MG63 (cell line): ENCODE measurements at places on chromosomes 16 and 17. TPM values are rescaled to one million over a fixed set of nuclear protein-coding genes. Genes with fewer than 3 reads are reported as not detected.

SLFN14 gene
- total RNA-seq: not detected in 2 replicates

DNA sequence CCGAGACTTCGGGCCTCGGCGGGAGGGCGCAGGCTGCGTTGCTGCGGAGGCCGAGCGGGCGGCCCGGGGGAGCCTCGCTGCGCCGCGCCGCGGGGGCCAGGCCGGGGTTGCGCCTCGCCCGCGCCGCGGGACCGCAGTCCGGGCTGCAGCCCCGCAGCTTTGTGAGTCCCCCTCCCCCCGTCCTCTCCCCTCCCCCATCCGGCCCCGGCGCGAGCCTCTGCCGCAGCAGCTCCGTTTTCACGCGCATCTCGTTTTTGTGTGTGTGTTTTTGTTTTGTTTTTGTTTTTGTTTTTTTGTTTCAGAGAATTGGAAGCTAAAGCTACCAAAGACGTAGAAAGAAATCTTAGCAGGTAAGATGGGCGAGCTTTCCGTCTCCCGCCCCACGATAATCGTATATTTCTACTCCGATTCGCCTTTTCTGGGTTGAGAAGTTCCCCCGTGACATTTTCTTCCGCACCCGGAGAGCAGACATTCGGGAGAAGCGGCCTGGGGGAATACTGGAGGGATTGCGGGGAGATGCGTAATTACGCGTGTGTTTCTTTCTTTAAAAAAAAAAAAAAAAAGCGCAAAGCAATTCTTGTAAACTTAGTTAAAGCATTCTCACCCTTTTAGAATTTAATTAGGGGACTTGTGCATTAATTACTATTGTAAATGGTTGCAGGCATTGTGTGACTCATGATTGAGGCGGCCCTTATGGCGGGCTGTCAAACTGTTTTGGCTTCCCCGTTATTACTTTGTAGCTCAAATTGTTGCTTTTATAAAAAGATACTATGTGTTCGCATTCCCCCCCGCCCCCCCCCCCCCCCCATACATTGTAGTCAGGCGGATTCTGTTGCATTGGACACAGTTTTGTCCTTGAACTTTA lies 732 bp downstream of the TNRC6A start:
- DNase-seq: peak; percentile 50

- DNase-seq: peak; percentile 96
These were observed 24.4 kb upstream of the GPT2 start for GRCh38 chr16:46859719-46860152.

DNA sequence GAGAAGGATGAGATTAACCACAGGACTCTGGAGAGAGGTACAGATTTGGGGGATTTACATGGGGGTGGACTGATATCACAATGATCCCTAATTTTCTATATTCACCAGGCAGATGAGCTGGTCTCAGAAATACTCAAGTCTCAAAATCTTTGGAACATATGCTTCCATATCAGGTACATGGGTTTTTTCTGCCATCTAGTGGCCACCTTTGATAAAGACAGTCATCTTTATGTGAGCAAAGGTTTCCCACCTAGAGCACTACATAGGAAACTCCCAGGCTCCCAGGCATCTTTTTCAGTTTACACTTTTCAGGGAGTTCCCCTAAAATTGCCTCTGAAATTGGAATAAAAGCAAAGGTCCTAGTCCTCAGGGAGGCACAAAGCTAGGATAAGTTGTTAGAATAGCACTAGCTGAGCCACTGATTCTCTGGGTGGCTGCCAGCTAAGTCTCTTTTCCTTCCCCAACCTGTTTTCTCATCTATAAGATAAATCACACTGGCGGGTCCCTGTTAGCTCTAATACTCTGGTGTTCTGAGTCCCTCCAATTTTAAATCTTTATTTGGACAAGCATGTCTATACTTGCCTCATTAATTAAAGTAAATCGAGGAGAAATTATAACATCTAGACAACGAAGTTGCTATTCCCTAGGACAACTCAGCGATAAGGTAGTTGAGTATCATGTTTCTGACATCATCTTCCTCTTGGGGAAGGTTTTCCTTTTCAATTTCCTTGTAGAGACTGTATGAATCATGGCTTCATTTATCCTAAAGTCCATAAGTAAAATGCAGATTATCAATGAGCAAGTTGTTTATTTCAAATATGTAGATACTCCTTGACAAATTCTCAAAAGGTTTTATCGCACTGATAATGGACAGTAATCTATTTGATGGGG lies 19.0 kb upstream of the MON1B start:
- no peak for DNase-seq

DNA sequence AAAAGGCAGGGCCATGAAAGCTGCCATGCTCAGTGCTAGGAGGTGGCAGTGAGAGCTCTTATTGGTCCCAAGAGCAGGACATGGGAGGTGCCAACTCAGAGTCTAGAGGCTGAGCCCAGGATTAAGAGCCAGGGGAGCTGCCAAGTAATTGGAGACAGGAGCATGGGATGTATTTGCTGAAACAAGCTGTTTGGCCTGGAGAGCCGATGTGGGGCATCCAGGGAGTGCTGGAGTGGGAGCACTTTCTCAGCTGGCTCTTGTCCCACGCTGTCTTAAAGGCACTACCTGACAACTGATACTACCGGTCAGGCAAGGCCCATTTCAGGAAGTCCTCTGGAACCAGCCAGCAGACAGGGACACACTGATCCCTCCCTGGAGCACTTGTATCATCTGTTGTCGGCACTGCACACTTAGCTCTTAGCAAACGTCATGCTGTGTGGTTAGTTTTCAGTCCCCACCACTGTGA lies 19.3 kb downstream of the ANKFN1 start:
- DNase-seq: peak; percentile 85

DNA sequence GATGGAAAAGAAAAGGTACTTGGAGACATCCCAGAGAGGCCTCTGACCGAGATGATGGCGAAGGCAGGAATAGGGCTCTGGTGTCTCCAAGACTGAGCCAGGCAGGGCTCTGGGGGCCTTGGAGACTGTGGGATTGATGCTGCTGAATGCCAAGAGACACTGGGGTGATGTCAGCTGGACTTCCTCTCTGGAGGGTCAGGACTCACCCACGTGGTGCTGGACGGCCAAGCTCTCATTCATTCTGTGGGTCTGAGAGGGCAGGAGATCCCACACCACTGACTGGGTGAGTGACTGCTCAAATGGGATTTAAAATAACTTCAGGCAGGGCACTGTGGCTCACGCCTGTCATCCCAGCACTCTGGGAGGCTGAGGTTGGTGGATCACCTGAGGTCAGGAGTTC lies 64.8 kb downstream of the NT5M start:
- no peak for DNase-seq
